CD4-positive, alpha-beta T cell treated with Interleukin-12 subunit alpha and Interleukin-12 subunit beta, for 1 hour (primary cell): ENCODE measurements at places on chromosomes 7 and 10.

- DNase-seq, result no peak
Observed at GRCh38 chr10:5506751-5507648, 7.6 kb upstream of the CALML5 start.

DNA sequence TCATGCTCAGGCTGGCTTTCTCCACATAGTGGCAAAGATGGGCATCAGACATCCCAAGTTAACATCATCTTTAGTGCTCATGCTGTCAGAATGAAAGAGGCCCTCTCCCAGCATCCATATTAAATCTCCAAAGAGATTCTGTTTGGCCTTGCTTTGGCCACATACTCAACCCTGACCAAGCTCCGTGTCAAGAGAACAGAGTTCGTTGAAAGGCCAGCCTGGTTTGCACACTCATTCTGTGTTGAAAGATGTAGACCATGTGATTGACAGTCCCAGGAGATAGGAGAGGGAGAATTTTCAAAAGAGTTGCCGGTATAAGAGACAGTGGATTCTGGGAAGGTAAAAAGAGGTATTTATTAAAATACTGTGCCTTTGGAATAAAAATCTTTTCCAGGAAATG is 19.7 kb downstream of the MET start:
- no peak for DNase-seq

DNA sequence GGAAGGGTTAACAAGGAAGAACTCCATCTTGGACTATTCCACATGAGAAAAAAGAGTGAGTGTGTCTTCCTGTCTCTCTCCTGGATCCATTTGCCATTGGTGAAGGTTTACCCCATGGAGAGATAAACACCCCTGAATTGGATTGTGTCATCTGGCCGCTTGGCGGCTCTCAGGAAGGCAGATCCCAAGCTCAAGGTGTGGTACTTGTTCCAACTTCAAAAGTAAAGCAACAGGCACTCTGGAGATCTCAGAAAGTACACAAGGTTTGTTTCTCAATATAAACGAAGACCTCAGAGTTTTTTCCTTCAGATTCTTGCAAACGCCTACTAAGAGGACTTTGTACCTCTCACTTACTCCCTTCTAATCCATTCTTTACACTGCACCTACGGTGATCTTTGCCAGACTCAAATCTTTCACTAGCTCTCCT is 116.7 kb downstream of the REEP3 start:
- DNase-seq, result no peak

DNA sequence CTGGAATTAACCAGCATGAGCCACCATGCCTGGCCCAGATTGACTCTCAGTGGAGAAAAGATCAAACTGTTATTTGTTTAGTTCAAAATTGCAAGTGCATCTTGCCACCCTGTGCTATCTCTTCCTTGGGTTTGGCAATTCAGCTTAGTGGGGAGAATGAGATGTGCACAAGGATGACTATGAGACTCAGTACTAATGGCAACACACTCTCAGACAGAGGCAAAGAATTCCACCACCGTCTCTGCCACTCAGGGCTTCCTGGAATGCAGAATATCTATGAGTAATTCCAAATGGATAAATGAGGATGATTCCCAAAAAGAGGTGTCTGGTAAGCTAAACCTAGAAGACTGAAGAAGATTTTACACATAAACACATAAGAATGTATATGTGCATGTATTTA is 525.8 kb downstream of the NRG3 start:
- DNase-seq, result no peak

GRCh38 chr10:61761825-61762217 is 99.1 kb downstream of the CABCOCO1 start:
- DNase-seq, result no peak

- no peak for DNase-seq
Observed at GRCh38 chr7:52450816-52451215, 584.6 kb upstream of the POM121L12 start.

- DNase-seq, result no peak
Observed at GRCh38 chr7:151768805-151769187, 108.1 kb downstream of the PRKAG2 start.
